ENCODE measurements at places on chromosomes 1 and 21. TPM values are rescaled to one million over a fixed set of nuclear protein-coding genes. Genes with fewer than 3 reads are reported as not detected.

Gene MX2
- total RNA-seq: 17.1 TPM

GRCh38 chr1:156165083-156165482 is 11.7 kb downstream of the SEMA4A start:
- no peak overlapping the region for H3K4me3 ChIP-seq
- no peaks in the 10 kb centered on the region for H3K27me3 ChIP-seq
- no peak overlapping the region for H3K27ac ChIP-seq
- peaks cover 4% of the 10 kb centered on the region for H3K4me1 ChIP-seq

DNA sequence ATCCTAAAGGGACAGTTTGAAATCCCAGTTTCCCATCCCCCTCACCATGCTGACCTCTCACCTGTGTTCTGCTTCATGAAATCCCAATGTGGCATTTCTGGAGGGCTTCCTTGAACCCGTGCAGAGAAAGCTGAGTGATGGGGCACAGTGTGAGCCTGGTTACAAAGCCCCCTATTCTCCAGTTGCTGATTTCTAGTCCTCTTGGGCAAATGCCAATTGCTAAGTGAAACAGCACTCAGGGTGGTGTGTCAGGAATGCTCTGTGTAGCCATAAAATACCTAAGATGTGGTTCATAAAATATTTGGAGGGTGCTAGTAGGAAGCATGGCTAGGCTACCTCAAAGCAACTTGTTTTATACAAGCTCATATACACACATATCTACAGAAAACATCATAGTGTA is 32.0 kb downstream of the SUSD4 start:
- no peaks in the 10 kb centered on the region for H3K36me3 ChIP-seq
- DNase-seq: no peak
- H3K4me3 ChIP-seq: no peak overlapping the region
- H3K27ac ChIP-seq: no peak overlapping the region
- peaks cover 10% of the 10 kb centered on the region for H3K4me1 ChIP-seq
- H3K27me3 ChIP-seq: no peaks in the 10 kb centered on the region

DNA sequence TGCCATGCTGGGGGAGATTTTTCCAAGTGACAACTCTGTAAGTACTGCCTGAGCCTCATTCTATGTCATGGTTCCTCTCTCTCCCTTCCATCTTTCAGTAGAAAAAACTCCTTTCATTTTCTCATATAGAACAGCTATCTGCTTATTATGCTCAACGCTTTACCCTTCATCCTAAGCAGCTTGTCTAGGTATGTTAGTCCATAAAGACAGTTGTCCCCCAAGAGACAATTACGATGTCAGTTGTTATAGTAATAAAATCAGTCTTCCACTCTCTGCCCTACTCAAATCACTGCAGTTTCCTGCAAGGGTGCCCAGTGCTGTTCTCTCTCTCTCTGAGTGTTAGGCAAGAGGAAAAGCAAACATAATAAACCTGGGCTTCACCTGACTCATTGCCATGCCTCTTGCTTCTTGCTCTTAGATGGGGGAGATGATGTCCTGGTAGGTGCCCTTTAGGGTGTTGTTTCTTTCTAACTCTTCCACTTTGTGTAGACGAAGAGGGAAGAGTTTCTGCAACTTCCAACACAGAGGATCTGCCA is 59.4 kb downstream of the PAPPA2 start:
- no peak overlapping the region for H3K27ac ChIP-seq
- H3K4me3 ChIP-seq: no peak overlapping the region
- H3K36me3 ChIP-seq: no peaks in the 10 kb centered on the region
- no peaks in the 10 kb centered on the region for H3K4me1 ChIP-seq

DNA sequence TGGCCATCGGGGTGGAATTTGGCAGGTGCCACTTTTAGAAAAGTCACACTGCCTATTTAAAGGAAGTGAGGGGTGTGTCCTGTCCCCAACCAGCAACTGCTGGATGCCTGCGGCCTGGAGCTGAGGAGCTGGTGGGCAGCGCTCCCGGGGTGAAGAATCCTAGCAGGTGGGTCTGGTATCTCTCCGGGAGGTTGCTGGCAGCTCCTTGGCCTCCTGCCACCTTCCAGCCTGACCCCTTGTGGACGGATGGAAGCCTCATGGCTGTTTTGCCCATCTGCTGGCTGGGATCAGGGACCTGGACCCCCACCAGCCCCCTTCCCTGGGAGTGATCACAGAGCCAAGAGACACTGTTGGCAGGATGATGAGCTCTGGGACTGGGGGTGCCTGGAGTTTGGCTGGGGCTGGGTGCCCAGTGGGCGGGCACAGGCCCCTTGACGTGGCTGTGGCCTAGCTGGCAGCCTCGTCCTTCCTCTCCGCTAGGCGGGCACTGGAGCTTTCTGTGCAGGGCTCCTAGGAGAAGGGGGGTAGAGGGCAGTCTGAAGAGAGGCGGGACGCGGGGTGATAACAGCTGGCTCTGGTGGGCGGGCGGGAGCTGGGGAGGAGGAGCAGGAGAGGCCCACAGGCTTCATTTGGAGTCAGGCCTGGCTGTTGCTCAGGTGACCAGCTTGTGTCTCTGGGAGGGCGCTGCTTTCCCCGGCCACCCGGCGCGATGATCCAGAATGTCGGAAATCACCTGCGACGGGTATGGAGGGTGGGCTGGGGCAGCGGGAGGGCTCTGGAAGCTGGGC is at the start of gene ACOT11:
Gene ACOT11 (plus strand): TSS at position 628 of the 788 bp plus-strand sequence. CDS start 82 bp downstream, at position 710.
- H3K36me3 ChIP-seq: no peaks in the 10 kb centered on the region
- no peak for DNase-seq
- H3K4me1 ChIP-seq: peaks cover 2% of the 10 kb centered on the region
- H3K4me3 ChIP-seq: no peak within 1 kb of the TSS
- H3K27ac ChIP-seq: no peak within 1 kb of the TSS

Measured in CD8-positive, alpha-beta memory T cell (primary cell).